Kidney epithelial cell (primary cell): ENCODE measurements at places on chromosomes 6 and 20.

DNA sequence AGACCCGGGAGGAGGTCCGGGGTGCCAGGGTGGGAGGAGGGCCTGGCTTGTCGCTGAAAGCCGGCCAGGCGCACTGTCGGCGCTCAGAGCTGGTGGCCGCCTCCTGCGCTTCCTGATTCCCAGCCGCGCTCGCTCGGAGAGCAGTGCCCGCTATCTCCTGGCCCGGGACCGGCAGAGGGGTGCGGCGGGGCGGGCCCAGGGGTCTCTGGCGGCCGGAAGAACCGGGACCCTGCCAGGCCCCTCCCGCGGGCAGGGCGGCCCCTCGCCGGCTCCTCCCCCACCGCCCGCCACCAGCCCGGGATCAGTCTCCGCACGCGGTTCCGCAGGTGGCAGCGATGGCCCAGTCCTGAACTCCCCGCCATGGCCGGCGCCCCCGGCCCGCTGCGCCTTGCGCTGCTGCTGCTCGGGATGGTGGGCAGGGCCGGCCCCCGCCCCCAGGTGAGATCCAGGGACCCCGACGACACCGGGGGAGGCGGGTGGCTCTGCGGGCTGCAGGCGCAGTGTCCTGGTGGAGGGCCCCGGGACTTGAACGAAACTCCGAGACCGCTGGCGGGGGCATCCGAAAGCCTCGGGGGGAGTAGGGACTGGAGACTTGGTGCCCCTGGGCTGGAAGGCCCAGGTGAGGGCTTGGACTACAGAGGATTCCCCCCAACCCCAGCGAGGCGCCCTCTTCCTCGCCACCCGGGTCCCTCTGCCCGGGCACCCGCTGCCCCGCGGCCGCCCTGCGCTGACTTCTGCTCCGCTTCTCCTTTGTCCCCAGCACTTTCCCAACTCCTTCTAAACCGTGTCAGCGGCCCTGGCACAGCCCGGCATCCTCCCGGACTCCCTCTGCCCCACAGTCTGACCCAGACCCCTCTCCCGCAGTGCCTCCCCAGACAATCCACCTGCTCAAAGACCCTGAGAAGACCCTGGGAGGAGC, at the start of gene GLP1R:
TSS of gene GLP1R (plus strand) at position 301 of the 919 bp plus-strand sequence. CDS start at position 361, 60 bp downstream.
- DNase-seq: no peak

DNA sequence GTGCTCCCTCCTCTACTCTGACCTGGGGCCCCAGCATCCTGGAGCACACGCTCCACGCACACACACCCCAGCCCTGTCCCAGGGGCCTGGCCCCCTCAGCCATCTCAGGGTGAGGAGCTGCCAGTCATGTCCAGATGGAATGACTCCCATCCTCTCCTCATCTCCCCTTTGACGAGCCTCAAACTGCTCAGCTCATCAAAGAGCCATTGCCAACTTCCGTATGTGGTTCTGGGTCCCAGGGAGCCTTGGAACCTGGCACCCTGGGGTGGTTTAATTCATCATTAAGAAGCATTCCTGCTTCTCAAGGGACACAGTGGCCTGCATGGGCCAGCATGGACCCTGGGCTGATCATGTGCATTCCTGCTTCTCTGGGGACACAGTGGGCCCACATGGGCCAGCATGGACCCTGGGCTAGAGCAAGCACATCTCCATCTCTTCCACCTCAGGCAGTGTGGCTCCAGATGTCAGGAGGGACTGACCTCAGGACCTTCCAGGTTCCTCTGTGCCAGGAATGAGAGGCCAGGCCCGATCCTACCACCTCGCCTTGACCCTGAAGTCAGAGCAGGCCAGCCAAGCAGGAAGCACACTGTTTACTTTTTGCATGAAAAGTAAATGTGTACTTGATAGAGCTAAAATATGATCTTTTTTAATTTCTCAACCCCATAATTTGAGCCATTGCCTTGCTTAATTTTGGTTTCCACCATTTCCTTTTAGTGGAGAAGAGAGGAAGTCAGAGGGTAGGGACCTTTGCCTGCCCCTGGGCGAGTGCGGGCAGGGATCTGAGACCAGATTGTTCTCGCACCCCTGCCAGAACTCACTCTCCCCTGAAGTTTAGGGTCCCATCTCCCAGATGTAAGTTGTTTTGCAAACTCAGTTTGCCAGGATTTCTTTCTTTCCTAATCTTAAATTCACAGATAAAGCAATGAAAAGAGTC, 26.1 kb downstream of the SPATA2 start:
- DNase-seq: no peak

- no peak for DNase-seq
Measured at GRCh38 chr20:21767739-21768223, 62.3 kb downstream of the PAX1 start.

DNA sequence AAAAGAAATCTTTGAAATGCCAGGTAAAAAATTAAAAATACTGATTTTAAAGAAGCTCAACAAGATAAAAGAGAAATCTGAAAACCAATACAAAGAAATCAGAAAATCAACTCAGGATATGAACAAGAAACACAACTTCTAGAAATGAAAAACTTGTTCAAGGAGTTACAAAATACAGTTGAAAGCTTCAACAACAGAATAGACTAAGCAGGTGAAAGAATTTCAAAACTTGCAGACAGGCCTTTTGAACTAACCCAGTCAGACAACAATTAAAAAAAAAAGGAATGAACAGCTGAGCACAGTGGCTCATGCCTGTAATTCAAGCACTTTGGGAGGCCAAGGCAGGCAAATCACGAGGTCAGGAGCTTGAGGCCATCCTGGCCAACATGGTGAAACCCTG, 57.8 kb downstream of the PDSS2 start:
- no peak for DNase-seq

DNA sequence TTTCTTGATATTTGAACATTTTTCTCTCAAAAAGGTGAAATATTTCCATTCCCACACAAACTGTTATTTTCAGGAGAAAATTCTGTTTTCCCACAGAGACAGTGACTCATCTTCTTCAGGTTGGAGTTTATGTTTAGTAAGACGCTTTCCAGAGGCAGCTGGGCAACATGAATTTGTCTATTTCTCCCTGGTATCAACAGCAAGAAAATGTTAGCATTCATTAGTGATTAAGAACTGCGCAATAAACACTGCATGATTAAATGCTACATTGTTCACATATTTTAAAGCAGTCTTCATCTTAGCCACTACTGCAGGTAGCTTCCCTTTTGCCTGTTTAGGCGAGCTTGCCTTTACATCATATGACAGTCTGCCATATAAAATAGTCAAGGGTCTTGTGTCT, 295.7 kb downstream of the C6orf118 start:
- no peak for DNase-seq

DNA sequence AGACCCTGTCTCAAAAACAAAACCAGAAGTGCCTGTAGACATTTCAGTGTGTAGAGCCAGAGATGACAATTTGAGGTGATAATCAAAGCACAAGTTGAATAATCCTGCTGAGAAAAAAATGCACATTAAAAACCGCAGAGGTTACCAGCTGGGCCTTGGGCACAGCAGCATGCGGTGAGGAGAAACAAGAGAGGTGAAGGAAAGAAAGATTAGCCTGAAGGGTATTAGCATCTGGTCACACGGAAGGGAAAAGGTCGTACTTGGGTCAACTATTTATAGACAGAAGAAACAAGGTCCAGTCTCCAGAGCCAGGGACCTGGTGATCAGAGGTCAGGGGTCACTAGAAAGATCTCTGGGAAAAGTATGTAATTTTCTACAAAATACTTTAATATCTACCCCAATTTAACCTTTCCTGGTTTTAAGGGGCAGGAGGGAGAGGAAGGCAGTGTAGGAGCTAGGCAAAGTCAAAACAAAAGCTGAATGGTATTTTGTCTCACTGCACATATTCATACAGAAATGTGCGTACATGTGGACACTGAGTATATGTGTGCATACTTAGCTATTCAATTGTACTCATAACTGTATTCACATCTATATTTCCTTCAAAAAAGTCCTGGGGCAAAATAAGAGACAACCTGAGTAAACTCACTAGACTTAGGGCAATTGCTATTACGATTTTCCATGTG, 10.1 kb downstream of the MAP7 start:
- no peak for DNase-seq

DNA sequence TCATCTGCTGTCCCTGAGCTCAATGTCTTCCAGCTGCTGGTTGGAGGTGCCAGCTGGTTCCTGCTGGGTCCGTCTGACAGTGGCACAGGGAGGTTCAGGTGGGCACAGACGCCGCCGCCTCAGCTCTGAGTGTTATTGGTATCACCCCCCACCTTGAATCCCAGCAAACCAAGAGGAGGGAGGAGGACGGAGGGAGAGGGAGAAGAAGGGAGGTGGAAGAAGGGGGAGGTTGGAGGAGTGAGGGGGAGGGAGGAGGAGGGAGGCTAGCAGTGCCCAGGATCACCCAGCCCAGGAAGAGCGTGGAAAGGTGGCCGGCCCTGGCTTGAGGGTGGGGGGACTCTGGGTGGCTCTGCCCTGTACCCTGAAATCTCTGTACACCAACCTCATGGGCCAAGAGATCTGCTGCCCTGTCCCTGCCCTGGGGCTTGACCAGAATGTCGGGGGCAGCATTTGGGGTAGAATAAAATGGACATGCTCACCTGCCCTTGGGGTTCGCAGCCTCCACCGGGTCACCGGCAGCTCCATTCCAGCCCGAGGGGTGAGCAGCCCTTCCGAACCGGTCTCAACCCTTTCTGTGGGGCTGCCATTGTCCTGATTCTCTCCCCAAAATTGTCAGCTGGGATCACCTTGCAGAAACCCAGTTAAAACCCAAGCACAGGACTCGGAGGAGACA, 17.1 kb downstream of the NTSR1 start:
- DNase-seq: no peak
